ENCODE measurements at places on chromosomes 6 and 20.

- DNase-seq, result no peak
Measured at GRCh38 chr6:131225127-131225526, 89.9 kb downstream of the AKAP7 start.

- peak; percentile 12 for DNase-seq
Measured at GRCh38 chr20:60851826-60852704, 400.0 kb upstream of the CDH4 start.

GRCh38 chr6:113539202-113539601, 317.9 kb upstream of the MARCKS start:
- no peak for DNase-seq

GRCh38 chr6:53873922-53874321, 79.1 kb downstream of the LRRC1 start:
- no peak for DNase-seq

DNA sequence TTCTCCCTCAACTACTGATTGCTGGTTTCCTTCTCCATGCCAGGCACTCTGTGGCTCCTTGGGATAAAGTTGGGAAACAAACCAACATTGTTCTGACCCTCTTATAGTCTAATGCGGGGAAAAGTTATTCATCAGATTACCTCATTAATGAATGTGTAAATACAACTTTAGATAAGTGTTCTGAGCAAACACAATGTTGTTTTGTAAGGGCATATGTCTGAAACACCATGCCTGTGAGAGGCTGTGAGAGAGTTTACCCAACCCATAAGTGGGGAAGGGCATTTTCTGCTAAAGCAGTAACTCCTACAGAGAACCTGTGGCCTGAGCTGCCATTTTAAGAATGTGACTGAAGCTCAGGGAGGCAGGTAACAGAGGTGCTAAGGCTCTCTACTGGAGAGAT, 283.5 kb downstream of the KHDC1L start:
- DNase-seq, result no peak

DNA sequence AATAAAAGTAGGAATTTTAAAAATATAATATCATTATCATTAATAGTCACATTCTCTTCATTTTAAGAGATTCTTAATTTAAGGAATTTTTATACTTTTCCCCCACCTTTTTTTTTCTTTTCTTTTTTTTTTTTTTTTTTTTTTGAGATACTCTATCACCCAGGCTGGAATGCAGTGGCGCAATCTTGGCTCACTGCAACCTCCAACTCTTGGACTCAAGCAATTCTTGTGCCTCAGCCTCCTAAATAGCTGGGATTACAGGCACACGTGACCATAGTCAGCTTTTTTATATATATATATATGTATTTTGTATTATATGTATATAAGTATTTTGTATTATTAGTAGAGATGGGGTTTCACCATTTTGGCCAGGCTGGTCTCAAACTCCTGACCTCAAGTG, 457.7 kb downstream of the CDKAL1 start:
- DNase-seq, result no peak

GRCh38 chr6:149990661-149991471, 27.1 kb downstream of the ULBP1 start:
- DNase-seq, result no peak

- no peak for DNase-seq
Measured at GRCh38 chr6:43669050-43669921, 18.3 kb downstream of the MRPS18A start.

DNA sequence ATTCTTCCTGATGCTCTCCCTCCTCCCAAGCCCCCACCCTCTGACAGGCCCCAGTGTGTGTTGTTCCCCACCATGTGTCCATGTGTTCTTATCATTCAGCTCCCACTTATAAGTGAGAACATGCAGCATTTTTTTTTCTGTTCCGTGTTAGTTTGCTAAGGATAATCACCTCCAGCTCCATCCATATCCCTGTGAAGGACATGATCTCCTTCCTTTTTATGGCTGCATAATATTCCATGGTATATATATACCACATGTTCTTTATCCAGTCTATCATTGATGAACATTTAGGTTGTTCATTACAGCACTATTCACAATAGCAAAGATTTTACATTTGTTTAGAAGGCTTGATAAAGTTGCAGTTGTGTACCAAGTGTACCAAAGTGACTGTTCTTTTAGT, 57.9 kb downstream of the KCNS1 start:
- DNase-seq, result no peak

- DNase-seq, result no peak
Measured at GRCh38 chr20:41261790-41262717, 55.5 kb downstream of the ZHX3 start.

- no peak for DNase-seq
Measured at GRCh38 chr6:150584596-150584995, 15.1 kb upstream of the PLEKHG1 start.

GRCh38 chr6:119241111-119241465, 108.5 kb downstream of the MAN1A1 start:
- DNase-seq, result no peak

GRCh38 chr20:25056690-25057233, 1.2 kb downstream of the ACSS1 start:
- DNase-seq, result no peak

DNA sequence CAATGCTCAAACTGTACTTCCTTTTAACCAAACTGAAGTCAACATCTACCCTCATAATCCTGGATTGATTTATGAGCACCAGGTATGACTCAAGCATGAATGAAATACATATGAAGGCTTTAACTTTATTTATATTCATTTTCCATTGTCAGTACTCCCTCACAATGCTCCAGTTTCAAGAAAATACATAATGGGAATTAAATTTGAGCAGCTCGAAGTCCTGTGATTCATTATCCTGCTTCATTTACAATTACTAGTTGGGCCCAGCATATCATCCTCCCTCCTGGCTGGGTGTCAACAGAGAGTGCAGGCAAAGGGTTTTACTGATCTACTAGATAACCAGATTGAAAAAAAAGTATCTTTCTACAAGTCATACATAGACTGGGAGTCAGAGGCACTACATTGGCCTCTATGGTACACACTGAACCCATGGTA, 10.1 kb downstream of the SAMHD1 start:
- no peak for DNase-seq

GRCh38 chr20:24818056-24818455, 131.0 kb upstream of the CST7 start:
- DNase-seq, result no peak

GRCh38 chr6:75656479-75656878, 54.8 kb downstream of the SENP6 start:
- no peak for DNase-seq

DNA sequence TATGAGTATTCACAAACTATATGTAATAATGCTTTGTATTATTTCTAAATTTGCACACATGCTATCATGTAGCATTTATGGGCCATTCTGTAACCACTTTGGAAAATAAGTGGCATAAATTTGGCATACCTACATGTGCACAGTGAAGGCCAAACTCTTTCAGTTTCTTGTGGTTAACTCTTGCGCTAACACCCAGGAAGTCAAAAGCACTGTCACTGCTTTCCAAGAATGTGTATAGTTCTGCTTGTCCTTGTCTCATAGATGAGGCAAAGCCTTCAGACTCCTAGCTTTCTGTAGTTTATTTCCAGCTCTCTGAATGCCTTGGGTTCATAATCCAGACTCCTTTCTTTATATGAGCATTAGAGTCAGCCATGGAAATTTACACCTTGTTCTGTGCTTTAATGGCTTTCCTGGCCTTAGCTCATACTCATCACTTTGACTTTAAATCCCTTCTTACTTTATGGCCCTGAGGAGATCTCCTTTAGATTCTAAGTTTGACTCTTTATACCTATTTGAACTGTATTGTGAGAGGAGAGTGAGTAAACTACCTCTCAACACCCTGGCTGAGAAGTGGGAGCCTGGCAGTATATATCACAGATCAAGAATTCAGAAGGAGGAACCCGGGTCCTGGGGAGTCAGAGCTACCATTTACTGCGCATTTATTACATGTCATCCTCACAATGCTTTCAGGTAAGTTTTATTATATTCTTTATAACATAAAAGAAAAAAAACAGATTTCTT, 949 bp upstream of the SLC17A3 start:
- no peak for DNase-seq

DNA sequence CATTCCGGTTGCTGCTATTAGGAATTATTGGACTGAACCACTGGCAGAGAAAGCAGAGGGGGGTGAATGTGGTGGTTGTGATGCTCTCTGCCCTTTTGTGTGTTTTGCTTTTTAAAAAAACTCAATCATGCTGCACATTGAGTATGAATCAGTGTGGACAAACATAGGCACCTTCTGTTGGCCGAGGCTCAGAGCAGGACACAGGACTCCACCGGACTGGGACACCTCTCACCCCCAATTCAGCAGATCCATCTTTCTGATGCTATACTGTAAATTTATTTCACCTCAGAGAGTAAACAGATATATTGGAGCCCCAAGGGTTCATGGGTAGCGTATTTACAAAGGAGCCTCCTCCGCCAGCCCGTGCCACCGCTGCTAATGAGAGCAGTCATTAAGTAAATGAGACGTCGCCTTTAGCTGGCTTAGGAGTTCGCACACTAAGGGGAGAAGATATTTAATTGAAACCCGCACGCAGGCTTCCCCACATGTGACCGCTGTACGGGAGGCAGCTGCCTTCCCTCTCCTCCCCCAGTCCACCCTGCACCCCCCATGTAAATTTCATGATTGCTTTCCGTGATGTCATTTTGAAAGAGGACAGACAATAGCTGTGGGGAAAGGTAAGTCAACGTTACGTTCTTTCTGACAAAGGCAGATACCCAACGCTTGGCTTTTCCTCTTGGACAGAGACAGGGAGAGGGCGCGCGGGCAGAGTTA, at the start of gene MYT1:
Gene MYT1 (plus strand): TSS at position 330 of the 714 bp plus-strand sequence. CDS start 34,410 bp downstream, outside the sequence.
- DNase-seq, result peak; percentile 87

- DNase-seq, result peak; percentile 27
Measured at GRCh38 chr6:107540465-107540857, 50.5 kb downstream of the SOBP start.

Measured in NCI-H1092 treated with DMSO at 0.1 percent for 48 hours (cell line).